ENCODE measurements at places on chromosomes 2 and 18.

DNA sequence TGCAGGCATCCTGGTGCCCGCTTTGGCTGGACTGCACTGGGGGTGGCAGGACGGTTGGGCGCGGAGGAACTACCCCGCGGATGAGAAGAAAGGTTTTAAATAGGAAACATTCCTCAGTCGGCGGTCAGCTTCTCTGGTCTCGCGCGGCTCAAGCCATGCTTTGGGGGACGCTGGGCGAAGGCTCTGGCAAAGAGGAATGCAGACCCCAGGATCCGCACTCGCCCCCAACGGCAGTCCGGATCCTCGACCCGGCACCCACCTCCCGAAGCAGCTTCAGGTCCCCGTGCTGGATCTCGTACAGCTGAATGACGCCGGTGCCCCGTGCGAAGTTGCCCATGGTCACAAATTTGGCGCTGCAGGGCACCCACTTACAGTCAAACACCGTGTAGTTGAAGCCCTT, 686 bp upstream of the PNO1 start:
- DNase-seq = no peak

- DNase-seq = no peak
These were observed 211.7 kb upstream of the RGPD4 start for GRCh38 chr2:107615039-107615438.

GRCh38 chr2:28754321-28754720, 2.7 kb downstream of the PPP1CB start:
- DNase-seq = no peak

GRCh38 chr18:23406271-23406787, 46.8 kb upstream of the RIOK3 start:
- DNase-seq = no peak

GRCh38 chr2:234512884-234513669, 16.2 kb upstream of the ARL4C start:
- peak; percentile 52 for DNase-seq

DNA sequence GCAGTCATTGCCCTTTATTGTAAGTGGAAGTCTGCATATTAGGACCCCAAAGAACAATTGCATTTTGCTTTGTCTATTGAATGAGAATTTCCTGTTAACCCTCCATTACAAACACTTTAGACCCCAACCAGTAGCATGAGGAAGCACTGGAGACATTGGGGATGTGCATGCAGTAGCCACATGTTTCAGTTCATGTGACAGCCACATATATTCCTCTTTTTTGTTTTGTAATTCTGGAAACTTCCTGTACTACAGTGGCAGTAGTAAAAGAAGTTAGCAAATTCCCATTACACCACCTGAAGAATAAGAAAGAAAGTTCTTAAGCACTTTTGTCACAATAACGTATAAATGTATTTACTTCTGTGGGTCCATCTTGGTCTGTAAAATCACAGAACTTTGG, 281.1 kb upstream of the SLC14A2 start:
- DNase-seq = no peak

GRCh38 chr2:138814123-138814898, 34.1 kb upstream of the NXPH2 start:
- DNase-seq = no peak

DNA sequence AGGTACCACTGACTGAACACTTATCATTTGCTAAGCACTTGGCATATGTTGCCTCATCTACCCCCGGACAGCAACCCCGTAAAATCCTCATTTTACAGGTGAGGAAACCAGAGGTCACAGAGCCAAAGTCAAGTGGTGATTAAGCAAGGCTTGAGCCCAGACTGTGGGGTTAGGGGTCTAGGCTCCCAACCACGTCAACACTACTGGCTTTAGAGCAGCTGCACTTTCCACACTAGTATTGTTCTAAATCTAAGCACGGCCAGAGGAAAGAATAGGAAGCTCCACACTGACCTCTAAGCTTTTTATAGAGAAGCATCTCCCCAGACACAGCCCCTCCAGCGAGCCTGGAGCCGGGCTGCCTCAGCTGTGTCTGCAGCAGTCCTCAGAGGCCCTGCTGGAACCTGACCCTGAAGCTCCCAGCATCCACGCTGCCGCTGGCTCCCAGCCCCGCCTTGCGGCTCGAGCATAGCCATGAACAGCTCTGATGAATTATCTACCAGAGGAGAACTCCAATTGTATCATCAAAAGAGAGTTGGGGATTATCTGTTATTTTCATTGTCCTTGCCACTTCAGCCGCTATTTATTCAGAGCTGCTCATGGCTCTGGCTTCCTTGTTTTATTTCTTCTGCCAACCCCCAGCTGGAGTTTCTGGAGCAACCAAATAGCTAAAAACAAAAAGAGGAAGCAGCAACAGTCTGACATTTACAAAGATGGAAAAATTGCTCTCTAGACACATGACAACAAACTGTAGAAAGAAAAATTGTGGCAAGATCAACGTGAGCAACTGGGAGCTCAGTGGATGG, 62.2 kb upstream of the RTN4 start:
- DNase-seq = peak; percentile 77

- DNase-seq = peak; percentile 83
These were observed at the start of gene KHK for GRCh38 chr2:27086724-27087593. KHK (plus strand) TSS chr2:27086772; CDS start chr2:27087260, 488 bp downstream.

- DNase-seq = no peak
These were observed 289.4 kb downstream of the CMPK2 start for GRCh38 chr2:6576302-6576701.

DNA sequence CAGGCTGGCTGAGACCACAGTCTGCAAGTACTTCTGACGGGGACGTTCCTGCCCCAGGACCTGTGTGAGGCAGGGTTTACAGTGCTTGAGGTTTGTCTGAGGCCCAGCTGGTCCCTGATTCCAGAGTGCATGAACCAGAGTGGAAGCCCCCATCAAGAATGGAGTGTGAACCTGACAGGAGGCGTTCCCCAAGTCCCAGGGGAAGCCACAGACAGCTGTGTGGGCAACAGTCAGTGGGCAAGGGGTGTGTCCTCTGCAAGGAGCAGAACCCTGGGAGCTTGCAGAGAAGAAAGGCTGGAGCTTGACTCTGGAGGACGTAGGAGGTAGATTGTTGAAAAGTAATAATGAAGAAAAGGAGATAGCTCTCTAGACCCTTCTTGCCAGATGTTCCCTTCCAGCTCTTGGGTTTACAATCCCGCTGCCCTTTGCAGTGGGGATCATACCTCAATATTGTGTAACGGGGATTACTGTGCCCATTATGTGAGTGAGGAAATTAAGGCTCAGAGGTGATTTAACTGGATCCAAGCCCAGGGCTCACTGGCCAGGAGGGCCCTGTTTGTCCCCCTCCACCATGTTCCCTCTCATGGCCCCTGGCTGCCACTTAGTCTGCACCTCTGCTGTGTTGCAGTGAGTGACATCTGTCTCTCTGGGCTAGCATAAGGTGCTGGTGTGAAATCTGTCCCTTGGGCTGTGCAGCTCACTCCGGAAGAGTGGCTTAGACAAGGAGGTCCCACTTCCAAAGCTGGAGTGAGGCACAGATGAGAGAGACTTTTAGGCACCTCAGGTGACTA, 6.2 kb downstream of the DBI start:
- no peak for DNase-seq

DNA sequence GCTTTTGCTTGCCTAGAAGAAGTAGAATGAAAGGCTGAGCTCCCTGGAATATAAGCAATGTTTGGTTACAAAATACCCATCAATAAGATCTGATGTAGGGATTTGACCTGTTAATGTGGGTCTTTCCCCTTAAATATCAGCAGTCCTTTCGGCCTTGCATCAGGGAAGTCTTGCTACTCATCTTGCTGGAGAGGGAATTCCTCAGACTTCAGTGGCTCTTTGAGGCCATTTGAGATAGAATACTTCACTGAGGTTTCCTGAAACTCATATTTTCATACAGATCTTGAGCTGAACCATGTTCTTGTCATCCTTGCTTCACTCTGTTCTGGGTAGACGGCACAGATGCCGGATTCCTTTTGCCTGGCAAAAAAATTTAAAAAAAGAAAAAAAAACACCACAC, 3.9 kb downstream of the TWIST2 start:
- no peak for DNase-seq

DNA sequence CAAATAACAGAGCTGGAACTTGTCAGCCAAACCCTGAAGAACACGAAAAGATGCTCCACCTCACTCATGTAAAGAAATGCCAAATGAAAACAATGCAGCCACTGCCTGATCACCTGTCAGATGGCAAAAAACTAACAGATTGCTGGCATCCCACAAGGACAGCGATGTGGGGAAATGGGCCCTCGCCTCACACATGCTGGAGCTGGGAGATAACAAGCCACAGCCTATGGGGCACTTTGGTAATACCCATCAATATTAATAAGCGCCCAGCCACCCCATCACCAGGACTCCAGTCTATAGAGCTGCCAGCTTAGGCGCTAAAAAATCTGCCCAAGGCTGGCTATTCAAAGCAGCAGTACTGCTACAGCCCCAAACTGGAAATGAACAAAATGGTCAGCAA, 27.0 kb downstream of the TFCP2L1 start:
- DNase-seq = no peak

DNA sequence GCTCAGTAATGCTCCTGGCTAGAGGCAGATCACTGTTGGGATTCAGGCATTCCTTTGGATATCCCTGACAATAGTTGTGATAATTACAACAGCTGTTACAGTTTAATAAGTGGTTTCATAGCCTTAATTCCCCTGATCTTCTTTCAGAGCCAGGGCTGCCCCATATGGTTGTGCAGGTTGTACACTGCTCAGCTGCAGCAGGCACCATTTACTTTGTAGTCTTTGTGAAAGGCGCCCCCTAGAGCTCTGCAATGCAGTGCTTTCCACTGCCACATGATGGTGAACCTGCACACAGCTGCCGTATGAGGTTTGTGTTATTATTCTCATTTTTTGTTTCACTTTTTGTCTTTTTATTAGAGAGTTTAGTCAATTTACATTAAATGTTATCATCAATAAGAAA, 239.1 kb downstream of the KCNS3 start:
- DNase-seq = no peak
